Activated CD4-positive, CD25-positive, alpha-beta regulatory T cell treated with anti-CD3 and anti-CD28 coated beads, Interleukin-2, amount 50 U/mL, for 16 hours (primary cell): ENCODE measurements at places on chromosomes 11 and 22.

DNA sequence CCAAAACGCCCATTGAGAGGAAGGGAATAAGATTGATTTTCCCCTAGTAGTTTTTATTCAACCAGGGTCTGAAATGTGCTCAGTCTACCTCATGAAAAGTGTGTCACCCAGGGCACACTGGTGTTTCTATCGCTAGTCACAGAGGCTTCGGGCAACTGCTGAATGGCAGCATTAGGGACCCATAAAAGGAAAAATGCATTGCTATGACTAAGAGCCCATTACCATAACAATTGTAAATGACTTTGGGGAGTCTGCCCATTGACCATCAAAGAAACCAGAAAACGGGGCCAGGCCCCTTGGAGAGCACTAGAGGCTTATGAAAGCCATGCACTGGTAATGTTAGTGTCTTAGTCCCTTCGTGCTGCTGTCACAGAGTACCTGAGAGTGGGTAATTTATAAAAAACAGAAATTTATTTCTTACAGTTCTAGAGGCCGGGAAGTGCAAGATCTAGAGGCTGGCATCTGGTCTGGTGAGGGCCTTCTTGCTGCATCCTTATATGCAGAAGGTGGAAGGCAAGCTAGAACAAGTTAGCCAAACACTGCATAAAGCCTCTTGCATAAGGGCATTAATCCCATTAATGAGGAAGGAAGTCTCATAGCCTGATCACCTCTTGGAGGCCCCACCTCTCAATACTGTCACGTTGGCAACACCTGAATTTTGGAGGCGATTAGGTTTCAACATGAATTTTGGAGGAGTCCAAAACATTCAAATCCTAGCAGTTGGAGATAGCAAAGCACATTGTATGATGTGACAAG lies 306.7 kb downstream of the ST3GAL4 start:
- DNase-seq, result no peak

GRCh38 chr22:23073526-23074229 lies 3.4 kb downstream of the GNAZ start:
- no peak for DNase-seq

- no peak for DNase-seq
These were observed 72.9 kb downstream of the CTTN start for GRCh38 chr11:70471254-70471653.

- DNase-seq, result no peak
These were observed 1.0 kb downstream of the FJX1 start for GRCh38 chr11:35619116-35619854.
